ENCODE measurements at places on chromosomes 7 and 10. TPM values are rescaled to one million over a fixed set of nuclear protein-coding genes. Genes with fewer than 3 reads are reported as not detected.

DNA sequence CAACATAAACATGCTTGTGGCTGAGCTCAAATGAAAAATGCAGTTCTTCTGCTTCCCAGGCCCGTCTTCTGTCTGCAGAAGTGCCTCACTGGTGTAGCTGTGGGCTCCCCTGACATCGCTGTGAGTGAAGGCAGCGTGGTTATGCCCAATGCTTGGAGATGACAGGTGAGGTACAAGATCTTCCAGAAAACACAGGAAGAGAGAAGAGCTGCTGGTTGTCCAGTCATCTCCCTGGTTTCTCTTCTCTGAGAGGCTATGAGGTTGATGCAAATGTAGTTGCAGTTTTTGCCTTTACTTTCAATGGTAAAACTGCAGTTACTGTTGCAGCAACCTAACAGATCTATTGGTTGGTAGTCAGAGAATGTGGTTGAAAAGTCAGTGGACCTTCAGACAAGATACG is 223.6 kb downstream of the GATA3 start:
- no peak for DNase-seq

DNA sequence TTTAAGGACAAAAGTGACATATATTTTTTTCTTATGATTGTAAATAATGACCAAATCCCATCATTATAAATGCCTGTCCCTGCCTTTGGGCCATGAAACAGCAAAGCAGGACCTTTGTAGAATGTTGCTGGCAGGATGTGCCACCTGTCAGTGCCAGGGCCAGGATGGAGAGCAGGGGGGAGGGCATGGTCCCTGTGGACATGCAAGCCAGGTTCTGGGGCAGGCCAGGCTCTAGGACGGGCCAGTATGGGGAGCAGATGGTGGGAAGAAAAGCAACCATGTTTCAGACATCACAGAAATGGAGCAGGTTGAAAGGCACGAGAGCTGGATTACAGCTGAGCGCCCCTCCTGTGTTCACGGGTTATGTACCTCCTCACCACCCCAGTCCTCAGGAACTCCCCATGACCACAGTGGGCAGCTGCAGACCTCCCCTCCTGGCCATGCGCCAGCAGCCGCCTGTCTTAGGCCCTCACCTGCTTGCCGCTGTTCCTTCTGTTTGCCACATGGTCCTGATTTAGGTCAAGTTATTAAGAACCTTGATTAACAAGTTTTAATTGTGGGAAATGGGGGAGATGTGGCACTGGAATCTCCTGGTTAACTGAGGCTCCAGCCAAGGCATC is 210.4 kb downstream of the PAXIP1 start:
- no peak for DNase-seq

GRCh38 chr10:110834629-110835301 is 37.0 kb upstream of the PDCD4 start:
- DNase-seq: peak; percentile 32

GRCh38 chr7:141381794-141382427 is 169.3 kb upstream of the AGK start:
- DNase-seq: no peak

DNA sequence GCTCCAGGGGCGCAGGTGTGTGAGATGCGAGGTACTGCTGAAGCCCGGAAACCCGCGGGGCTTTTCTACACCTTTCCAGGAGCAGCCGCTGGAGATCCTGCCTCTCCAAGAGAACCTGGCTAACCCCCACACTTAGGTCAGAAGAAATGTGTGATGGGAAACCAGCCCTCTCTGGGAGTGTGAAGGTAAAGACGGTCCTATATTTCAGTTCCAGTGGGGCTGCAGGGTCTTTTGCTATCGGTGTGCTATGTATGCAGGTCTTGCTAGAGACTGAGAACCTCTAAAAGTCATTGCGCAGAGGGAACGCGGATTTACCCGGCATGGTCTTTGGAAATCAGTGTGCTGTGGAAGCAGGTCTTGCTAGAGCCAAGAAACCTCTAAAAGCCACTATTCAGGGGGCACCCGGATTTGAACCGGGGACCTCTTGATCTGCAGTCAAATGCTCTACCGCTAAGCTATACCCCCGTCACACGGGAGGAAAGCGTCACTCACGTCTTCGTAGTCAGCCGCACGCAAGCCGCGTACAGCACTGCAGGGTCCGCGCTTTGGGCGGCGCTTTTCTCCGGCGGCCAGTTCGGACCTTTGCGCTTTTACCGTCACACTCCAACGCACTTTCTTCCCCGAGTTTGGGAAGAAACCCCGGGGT is 46.0 kb downstream of the ZNF777 start:
- peak; percentile 61 for DNase-seq

Gene LOXL4
- 14.3 TPM for total RNA-seq

Gene ARMC3
- total RNA-seq: 0.25 TPM
